Osteocyte (in vitro differentiated cells): ENCODE measurements at places on chromosomes 5 and 9. TPM values are rescaled to one million over a fixed set of nuclear protein-coding genes. Genes with fewer than 3 reads are reported as not detected.

- DNase-seq = no peak
Observed at GRCh38 chr5:501105-501830, 23.0 kb downstream of the SLC9A3 start.

- DNase-seq = no peak
Observed at GRCh38 chr9:100492952-100493351, 20.0 kb downstream of the TMEFF1 start.

- no peak for DNase-seq
Observed at GRCh38 chr5:125244531-125244930, 498.1 kb upstream of the ZNF608 start.

GRCh38 chr5:67358186-67358585 is 161.6 kb upstream of the CD180 start:
- DNase-seq = no peak

CTSV gene
- 0.18 and 0.21 TPM in 2 replicates for total RNA-seq

SLC46A2 gene
- total RNA-seq = not detected in 2 replicates
